ENCODE measurements at places on chromosomes 13 and 19.

DNA sequence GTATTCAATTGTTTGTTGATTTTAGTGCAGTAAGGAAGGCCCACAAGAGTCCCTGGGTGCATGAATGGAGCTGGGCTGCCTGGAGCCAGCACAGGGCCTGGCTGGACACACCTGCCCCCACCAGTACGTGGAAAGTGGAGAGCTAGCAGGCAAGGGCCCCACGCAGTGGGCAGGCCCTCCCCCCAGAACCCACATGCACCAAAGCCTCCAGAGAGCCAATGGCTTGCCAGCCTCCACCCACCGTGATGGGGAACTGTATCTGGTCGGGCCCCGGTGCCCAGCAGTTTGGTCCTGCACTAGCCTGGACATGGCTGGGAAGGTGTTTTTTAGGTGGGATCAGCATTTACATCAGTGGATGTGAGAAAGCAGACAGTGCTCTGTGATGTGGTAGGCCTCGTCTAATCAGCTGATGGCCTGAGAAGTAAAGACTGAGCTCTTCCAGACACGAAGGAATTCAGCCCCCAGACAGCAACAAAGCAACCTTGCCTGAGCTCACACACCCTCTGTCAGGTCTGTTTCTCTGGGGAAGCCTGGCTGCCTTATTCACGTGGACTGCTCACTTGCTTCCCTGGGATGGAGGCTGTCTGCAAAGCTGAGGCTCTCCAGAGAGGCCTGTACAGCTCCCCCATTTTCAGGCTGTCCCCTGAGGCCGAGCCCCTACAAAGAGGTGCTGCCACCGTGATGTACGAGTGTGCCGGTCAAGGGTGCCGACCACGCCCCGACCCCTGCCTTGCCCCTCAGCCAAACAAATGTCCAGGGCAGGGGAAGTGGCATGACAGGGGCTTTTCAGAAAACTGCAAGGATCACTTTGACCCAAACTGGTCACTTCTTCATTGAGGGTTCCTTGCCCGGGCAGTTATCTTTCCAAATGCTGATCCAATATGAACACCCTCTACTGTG is 27.5 kb downstream of the RAB20 start:
- DNase-seq, result no peak

DNA sequence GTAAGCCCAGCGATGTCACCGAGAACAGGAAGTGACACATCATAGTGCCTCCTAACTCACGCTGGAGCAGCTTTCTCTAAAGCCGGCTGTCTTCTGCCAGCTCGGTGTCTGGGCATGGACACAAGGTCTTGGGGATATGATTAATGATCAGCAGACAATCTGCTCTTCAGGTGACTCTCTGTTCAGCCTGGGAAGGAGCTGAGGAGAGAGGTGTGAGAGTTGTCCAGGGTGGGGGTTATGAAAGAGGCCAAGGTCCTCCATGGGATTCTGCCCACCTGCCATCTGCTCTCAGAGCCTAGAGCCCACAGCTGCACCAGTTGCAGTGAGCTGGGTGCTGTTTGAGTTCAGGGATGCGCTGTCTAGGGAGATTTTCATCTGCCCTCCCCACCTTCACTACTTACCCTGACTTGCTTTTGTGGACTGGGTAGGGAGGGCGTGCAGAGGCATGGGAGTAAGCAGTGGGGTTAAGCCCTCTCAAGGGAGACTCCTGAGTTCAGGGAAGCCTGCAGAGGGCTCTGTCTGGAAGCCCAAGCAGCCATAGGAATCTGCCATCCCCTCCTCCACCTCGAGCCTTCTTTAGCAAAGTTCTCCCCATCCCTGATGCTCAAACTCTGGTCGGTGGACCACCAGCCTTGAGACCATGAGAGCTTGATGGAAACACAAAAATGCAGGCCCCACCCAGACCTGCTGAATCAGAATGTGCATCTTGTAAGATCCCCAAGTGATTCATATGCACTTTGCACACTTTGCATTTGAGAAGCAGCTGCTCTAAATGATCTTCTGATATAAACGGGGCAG is 539.7 kb downstream of the RFC3 start:
- no peak for DNase-seq

DNA sequence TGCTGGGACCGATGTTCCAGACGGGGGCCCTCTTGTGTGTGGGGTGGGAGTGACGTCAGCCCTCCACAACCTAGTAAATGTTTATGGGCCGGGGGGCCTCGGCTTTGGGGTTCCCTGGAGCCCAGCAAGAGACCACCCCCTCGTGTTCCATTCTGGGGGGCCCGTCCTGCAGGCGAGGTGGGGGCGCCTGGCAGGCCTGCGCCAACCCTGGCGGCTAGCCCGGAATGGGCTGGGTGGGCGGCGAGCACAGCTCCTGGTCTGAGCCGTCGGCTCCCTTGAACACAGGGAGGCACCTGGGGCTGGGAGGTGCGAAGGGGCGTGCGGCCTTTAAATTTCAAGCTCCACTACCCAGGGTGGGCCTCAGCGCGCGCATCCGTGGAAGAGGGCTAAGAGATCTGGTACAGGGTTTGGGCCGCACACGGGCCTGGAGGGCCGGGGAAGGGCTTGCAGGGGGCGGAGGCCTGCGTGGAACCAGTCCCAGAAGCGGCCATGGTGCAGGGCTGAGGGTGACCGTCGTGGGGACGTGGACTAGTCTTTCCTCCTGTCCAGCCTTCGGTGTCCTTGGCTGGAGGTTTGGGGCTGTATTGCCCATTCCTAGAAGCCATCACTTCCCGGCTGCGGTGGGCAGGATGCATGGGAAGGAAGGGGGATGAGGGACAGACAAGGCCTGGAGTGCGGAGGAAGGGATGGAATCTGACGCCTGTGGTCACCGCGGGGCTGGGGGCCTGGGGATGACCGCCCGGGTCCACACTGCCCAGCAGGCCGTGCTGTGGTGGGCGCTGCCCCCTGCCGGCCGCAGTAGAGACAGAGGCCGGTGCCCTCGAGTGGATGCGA is 11.4 kb downstream of the NDUFA11 start:
- no peak for DNase-seq

- peak; percentile 56 for DNase-seq
Observed at GRCh38 chr19:40221858-40222619, 3.9 kb upstream of the TTC9B start.

DNA sequence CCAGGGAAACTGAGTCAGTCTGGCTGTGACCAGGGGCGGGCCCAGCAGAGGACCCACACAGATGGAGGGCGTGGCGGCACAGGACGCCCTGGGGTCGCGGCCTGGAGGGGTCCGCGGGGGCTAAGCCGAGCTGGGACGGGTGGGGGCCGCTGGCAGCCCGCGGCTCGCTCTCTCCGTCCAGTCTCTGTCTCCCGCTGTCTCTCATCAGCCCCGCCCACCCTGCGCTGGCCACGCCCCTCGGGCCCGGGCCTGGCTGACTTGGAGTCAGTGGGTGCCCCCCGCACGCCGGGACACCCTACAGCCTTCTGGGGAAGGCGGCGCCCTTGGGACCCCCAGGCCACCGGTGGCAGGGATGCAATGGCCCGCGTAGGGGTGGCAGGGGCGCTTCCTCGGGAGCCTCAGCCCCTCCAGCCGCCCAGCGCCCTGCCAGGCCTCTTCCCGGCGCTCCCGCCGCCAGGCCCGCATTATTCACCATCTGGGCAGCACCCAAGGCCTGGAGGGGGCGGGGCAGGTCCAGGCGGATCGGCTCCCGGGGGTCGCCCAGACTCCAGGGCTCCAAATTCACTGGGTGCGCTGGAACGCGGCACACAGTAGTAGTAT is at the start of gene TBXA2R:
TSS of gene TBXA2R (minus strand) at position 186 of the 600 bp plus-strand sequence. CDS start 6,241 bp downstream, outside the sequence.
- peak; percentile 50 for DNase-seq

GRCh38 chr19:39265321-39265916 is 2.8 kb upstream of the IFNL2 start:
- DNase-seq, result no peak

- DNase-seq, result no peak
Observed at GRCh38 chr19:13882836-13883235, 5.9 kb downstream of the NANOS3 start.

DNA sequence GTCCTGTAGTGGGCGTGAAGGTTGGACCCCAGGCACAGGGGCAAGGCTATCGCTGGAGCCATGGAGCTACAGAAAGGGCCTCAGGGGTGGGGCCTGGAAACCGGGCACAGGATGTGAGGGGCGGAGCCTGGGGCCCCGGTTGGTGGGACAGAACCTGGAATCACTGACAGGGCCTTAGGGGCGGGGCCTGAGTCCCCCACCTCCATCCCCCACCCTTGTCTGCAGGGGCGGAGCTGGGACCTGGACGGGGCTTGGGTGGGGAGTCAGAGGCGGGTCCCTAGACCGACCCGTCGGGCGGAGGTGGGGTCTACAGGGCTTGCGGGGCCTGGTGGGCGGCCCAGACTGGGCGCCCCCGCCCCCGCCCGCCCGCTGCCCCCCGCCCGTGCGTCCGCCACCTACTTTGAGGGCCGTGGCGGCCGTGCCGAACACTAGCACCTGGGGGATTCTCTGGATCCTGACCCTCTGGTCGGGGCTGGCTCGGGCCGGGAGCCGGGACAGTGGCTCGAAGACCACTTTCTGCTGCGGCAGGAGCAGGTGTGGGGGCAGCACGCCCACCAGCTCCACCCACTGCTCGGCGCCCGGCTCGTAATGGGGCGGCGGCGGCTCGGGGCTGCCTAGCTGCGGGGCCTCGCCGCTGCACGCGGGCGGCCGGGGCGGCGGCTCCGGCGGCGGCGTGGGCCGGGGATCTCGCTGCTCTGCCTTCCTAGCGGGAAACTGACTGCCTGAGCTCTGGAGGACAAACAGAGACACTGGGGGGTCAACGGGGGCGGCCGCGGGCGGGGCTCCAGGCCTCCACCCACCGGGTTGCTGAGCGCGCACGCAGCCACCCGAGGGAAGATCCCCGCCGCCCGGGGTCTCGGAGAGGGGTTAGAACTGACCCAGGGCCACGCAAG is 26.3 kb downstream of the DCAF15 start:
- no peak for DNase-seq

- DNase-seq, result no peak
Observed at GRCh38 chr13:59490651-59491050, 673.1 kb downstream of the DIAPH3 start.

DNA sequence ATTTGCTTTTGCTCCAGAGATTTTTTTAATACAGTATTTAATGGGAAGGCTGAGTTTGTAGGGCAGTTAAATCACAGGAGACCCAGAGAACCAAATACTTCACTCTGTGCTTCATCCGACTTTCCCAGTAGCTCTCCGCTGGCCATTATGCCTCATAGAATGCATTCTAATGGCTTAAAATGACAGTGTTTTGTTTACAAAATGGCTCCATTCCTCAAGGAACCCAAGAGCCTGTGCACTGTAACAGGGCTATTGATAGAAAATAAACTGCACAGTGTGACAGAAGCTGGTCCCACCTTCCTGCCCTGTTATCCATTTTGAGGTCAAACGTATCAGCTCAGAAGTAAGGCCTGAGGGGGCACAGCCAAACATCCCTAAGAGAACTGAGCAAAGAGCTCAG is 136.5 kb downstream of the RAP2A start:
- no peak for DNase-seq

DNA sequence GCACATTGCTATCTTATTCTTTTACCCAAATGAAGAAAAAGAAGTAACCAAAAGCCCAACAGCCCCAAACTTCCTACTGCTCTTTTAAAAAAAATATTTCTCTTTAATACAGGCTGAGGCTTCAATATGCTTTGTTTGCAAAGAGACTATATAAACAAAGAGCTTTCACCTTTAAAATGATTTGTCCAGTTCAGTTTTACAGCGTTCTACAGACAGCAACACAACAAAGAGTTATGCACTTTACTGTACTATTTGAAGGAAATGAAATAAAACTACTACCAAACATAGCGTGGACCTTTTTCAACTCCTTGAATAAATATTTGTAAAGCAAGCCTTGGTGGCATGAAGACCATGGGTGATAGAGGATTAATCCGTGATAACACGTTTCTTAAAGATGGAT is 151.2 kb downstream of the FGF9 start:
- DNase-seq, result no peak

DNA sequence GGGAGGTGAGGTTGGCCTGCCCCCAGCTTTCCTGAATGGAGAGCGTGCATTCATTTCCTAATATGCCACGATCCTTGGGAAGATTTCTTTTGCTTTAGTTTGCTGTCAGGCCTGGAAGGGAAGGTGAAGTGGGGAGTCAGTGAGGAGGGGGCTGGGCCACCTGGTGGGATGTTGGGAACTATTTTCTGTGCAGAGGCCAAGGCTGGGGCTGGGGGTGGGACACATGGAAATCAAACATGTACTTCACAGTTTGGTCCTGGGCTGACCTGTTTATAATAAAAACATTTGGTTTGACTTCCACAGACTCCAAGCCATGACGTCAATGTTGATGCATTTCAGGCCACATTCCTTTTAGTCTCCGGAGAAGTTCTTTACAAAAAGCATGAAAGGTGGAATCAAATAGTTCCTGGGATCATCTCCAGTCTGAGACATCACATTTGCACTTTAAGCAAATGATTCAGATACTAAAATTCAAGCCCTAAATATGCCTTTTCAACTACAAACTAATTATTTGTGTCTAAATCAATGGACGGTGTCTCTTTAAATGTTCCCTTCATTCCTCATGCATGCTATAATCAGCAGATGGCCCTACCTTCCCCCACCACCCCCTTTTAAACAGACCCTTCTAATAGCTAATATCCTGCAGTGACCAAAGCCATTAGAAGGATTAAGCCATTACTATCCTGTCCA is 41.5 kb upstream of the MEDAG start:
- DNase-seq, result no peak

DNA sequence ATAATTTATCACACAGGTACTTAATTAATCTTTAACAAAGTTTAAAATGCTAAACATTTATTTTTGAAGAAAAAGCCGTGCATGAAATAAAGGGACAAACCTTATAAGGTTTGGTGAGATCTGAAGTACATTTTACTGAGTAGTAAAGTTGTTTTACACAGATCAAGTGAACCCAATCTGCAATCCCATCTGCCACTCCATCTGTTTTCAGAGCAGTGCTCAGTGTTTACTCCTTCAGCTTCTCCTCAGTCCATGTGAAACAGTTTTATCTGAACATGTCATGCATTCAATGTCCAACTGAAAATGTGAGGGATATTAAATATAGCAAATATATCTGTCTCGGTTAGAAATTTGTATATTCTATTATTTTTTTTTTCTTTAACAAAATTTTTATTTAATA is 166.8 kb downstream of the MAB21L1 start:
- no peak for DNase-seq

DNA sequence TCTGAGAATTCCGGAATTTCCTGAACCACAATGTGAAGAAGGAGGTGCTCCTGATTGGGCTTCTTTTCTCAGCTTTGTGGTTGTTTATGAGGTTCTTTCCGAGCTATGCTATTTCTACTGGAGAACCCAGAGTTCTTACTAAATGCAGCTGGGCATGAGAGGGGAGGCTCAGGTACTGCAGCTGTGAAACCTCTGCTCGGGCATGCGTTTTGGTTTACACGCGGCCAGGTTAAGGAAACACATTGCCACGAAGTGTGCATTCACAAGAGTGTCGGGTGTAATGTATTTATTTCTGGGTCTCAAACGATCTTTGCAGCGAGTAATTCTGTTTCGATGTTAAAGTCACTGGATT is 661 bp upstream of the MIR17HG start:
- peak; percentile 29 for DNase-seq

- no peak for DNase-seq
Observed at GRCh38 chr19:22052644-22053013, 345 bp downstream of the ZNF257 start.

DNA sequence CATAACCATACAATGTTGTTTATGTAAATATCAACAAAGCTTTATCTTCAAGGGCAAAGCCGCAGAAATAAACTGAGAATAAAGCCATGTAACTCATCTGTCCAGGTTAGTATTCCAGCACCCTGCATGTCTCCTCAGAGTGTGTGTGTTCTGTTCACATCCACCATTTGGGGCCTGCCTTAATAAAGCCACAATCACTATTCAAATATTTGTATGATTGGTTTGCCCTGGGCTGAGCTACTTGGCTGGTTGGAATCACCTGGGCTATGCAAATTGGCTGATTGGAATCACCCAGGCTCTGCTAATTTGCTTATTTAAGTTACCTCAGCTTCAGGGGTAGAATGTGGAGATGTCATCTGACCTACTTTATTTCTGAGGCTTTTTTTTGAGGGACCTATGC is 42.4 kb upstream of the ZNF737 start:
- DNase-seq, result no peak
